Caudate nucleus (tissue), 63 donors: ENCODE measurements at places on chromosomes 16 and 17.

GRCh38 chr16:15548482-15548891, 94.5 kb downstream of the MARF1 start:
- DNase-seq, result no peak

DNA sequence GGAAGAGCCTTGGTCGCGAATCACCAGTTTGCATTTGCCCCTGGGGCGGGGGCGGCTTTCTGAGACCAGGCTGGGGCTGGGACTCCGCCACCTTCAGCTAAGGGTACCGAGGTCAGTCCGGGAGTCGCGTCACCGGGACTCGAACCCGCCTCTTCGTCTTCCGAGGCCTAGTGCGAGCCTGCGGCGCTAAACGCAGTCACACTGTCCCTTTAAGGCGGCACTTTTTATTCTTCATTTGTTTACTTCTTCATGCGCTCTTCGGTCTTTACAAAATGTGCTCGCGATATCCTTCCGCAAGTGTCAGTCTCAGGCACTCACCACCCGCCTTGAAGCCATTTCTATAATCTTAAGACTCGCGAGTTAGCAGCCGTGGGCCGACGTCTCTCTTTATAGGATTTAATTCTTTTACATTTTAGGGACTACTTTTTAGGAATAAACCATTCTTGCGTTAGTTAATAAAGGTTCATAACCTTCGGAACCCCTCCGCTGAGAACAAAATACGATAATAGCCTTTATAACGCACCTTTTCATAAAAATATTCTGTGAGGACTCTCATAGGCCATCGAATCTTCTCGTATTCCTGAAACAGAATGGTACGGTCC, 593 bp upstream of the HEXIM1 start:
- DNase-seq, result peak; percentile 82

GRCh38 chr17:2455956-2456355, 55.1 kb upstream of the MNT start:
- DNase-seq, result no peak

GRCh38 chr16:35687781-35688180, 2228.4 kb downstream of the TP53TG3F start:
- no peak for DNase-seq

DNA sequence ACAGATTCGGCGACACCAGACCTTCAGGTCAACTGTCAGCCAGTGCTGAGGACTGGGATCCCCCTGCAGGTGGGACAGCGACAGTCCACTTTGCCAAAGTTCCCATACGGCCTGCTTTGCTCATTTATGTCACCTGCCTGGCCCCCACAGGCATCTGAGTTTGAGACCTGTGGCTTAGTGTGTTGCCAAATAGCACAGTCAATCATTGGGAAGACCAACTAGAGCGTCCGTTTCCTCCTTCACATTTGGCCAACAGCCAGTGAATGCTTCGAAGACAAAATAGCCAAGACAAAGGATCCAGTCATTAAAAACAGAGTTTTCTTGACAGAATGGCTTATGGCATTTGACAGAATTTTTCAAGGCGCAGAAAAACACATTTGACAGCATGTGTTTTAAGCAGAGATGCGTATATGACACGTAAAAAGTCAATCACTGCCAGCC, 113.8 kb downstream of the ABCC12 start:
- DNase-seq, result no peak

DNA sequence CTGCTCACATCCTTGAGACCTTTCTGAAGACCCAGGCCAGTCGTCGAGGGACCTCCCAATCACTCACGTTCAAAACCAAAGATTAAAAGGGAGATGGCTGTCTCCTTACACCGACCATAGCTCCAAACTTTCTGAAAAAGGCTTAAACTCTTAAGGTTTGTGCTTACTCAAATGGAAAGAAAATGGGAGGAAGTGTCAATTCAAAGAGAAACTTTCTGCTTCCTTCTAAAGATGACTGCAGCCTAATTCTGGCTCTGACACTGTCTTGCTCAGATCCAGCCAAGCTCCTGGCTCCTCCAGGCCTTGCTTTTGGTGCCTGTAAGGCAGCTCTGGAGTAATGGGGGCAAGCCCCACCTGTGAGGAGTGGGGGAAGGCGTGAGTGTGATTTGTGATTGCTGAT, 54.9 kb upstream of the WSB1 start:
- DNase-seq, result no peak

GRCh38 chr17:9313346-9313745, 262.3 kb downstream of the STX8 start:
- DNase-seq, result no peak

GRCh38 chr17:42399121-42399520, 10.9 kb upstream of the STAT3 start:
- DNase-seq, result no peak

GRCh38 chr16:56910112-56910511, 21.8 kb upstream of the HERPUD1 start:
- no peak for DNase-seq

DNA sequence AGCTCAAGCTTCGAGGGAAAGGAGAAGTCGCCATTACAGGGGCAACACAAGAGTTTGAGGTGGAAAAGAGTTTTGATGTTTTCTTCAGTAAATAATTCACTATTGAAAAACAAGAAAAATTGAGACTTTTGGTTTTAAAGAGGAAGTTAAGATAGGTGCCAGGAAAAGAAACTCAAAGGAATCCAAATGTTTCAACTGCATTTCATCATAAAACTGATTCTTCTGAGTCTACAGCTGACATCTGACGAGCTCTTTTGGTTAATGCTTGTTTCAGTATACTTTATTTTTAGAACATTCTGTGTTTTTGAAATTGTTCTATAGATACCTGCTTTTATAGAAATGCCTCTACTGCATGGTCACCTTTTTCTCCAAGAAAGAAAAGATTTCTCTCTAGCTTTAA, 54.0 kb downstream of the ERN1 start:
- no peak for DNase-seq

- DNase-seq, result no peak
These were observed 6.7 kb downstream of the PCGF2 start for GRCh38 chr17:38741461-38741860.

DNA sequence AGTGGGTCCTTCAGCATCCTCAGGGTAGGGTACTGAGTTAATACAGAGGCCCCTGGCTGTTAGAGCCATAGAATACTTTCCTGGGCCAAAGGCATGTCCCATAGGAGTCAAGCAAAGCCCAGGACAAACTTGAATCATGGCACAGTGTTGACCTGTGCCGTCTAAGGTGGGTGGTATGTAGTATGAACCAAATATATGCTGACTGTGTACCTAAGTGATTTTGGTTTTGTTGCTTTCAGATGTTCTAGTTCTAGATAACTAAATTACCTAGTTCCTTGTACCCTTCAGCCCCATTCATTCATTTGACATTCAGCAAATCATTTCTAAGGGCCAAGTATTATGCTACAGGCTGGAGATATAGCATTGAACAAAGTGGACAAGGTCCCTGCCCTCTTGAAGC, 61.3 kb upstream of the GPRC5B start:
- no peak for DNase-seq

DNA sequence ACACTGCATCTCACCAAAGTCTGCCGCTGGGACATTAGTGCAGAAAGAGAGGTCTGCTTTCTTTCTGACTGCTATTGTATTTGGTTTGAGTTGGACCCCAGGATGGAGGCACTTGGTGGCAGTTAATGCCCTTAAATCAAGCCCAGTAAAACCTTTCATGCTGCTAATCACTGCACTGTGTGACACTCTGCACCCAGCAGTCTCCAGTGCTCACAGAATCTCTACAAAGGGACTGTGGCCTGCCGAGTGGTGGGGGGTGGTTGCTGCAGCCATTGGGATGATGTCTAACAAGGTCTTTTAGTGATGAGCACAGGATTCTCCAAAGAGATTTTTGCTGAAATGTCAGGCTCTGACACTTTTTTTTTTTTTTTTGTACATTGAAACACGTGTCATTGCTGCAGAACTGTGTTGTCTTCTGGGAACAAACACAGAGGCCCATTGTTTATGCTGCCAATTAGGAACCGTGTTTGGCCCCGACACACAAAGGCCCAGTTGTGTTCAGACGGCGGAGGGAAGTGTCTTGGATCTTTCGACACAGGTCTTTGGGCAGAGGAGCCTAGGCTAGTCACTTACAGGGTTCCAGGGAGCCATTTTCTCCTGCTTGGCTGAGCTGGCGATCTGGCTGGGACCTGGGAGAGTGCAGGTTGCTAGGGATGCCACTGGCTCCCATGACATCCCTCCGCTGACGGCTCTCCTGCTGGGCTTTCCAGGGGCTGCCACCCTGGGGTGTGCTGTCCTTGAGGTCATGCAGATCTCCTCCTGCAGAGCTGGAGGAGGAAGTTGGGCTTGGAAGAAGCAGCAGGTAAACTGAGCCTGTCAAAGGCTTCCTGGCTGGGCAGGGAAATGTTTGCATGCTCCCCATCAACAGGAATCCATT, 16.2 kb upstream of the TNRC6C start:
- DNase-seq, result peak; percentile 88

GRCh38 chr17:44933824-44934744, 13.5 kb downstream of the KIF18B start:
- DNase-seq, result no peak

- DNase-seq, result no peak
These were observed 17.6 kb downstream of the PEMT start for GRCh38 chr17:17573912-17574311.

DNA sequence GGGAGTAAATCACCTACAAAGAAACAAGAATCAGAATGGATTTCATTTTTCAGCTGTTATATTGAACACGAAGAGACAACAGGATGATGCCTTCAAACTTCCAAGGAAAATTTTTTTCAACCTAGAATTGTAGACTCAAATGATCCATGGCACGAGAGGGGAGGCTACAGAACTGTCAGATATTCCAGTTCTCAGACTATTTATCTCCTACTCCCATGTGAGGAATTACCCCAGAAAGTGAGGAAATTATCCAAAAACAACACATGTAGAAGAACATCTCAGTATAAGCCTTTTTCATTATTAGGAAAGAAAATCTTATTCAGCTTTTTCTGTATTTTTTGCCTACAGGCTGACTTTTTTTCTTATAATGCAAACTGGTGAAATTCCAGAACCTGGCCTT, 5.5 kb upstream of the ASGR2 start:
- DNase-seq, result no peak

GRCh38 chr16:82695806-82696205, 69.0 kb downstream of the CDH13 start:
- DNase-seq, result no peak

- no peak for DNase-seq
These were observed 477 bp downstream of the MTHFSD start for GRCh38 chr16:86554599-86554916.

DNA sequence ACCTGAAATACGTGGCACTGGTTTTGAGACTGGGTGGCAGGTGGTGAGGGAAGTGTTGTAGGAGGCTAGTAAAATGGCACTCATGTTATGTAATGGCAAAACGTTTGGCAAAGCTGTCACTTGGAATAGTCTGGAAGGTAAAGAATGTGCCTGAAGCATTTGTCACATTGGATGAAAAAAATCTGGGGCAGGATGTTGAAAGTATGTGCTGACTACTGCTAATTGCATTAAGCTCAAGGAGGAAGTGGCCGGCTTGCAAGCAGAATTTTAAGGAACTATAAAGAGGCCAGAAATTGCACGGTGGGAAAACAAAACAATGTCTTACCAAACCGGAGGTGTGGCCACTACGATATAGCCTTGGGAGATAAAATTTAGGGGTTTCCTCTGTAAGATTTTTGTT, 26.6 kb upstream of the NLRP1 start:
- no peak for DNase-seq

DNA sequence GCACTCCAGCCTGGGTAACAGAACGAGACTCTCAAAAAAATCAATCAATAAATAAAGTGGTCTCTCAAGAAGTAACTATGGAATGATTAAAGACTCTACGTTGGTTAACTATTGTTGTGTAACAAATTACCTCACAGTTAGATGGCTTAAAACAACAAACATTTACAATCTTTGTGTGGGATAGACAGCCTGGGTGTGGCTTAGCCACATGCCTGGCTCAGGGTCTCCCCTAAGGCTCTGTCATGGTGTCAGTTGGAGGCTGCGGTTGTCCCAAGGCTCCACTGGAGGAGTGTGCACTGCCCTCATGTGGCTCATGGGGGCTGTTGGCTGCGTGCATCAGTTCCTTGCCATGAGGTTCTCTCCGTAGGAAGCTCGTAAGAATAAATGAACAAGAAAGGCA, 294.5 kb downstream of the SNX29 start:
- DNase-seq, result no peak

DNA sequence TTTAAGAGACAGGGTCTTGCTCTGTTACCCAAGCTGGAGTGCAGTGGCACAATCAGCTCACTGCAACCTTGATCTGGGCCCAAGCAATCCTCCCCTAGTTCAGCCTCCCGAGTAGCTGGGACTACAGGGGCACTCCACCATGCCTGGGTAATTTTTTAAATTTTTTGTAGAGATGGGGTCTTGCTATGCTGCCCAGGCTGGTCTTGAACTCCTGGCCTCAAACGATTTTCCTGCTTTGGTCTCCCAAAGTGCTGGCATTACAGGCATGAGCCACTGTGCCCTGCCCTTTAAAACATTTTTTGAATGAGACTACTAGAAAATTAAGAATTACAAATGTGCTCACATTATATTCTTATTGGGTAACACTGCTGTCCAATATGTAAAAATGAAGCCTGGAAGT, 161.7 kb upstream of the FAM20A start:
- no peak for DNase-seq

GRCh38 chr17:72634621-72635020, 457.9 kb downstream of the SLC39A11 start:
- no peak for DNase-seq

DNA sequence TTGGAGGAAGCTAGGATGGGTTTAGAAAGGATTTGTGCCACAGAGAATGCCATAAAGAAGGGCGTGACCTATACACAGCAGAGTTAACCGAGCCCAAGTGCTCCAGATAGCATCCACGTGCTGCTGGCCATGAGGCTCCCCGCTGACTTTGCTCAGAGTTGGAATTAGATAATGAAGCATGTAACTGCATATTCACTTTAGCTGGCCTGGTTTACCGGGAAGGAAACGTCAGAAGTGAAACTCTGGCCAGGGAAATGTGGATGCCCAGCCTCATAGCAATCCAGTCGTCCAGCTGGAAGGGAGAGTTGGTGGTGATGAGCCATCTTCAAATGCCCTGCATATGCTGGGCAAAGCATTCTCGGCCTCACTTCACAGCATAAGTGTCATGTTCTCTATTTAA, 6.1 kb downstream of the KRT35 start:
- no peak for DNase-seq

GRCh38 chr16:57532266-57532625, 4.1 kb downstream of the CCDC102A start:
- no peak for DNase-seq

DNA sequence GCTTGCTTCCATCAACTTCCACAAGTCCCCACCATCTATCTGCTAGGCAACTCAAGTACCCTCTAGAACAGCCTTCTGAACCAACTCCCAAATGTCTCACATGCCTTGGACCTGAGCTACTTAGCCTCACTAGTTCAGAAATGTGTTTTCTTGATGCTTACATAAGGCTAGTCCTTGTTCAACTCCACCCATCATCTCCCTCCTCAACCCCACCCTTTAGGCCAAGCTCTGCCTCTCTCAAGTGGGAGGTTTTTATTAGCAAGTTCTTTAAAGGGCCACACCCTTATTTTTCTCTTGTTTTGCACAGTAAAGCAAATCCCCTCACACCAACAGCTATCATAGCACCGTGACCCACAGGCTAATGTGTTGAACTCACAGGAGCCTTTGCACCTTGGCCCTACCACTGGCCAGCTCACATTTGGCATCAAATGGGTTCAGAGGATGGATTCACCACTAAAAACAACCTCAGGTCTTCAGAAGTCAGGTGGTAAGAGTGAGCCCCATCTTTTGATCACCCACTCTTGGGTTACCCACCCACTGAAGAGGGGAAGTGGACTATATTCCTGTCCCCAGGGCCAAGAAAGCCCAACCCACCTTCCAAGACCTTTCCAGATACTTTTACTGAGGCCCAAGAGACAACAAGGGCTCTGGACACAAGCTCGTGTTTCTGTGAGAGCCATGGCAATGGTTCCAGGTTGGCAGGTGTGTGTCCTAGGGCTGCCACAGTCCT, 12.2 kb downstream of the PIK3R5 start:
- DNase-seq, result no peak
